ENCODE measurements at places on chromosomes 13 and 19.

DNA sequence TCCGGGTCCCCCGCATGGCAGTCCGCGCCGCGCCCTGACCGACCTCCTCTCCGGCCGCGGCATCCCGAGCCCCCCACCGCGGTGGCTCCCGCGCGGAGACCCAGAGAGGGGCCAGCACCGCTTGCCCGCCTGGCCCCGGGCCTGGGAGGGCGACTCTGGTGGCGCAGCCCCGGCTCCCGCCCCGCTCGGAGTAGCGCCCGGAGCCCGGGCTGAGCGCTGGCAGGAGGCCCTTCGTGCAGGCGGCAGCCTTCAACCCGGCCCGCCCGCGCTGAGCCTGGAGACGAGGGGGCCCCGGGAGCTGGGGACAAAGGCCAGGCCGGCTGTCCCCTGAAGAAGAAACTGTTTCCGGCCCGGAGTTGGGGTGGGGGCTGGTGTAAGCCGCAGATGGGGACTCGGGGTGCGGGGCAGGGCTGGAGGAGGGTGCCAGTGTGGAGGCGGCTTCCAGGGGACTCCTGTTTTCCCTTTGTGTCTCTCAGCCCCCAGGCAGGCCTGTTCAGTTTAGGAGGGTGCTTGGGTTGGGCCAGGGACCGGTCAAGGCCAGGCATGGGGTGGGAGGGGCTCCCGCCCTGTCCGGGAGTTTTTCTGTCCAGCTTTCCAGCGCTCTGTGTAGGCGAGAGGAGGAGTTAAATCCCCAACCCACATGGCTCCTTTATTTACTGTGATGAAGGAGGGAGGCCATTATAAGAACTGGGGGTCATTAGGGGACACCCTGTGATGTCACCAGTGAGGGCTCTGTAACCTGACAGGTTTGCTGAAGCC lies 935 bp downstream of the LRP3 start:
- no peak for DNase-seq

DNA sequence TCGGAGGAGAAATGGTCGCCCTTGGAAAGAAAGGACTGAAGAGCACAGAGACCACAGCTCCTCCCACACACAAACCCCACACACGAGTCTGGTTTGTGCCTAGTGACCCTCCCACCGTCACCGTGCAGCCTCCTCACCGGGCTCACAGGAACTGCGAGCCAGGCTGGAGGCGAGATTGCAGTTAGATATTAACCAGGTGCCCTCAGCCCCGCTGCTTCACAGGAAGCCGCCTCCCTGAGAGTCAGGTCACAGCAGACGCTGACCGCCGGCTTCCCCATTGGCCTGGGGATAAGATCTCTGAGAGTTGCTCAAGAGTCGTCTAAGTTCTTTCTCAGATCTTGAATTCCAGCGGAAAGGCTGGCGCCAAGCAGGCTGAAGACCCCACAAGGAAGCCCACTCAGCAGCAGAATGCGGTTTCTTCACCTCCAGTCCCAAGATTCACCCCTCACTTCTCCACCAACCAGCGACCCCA lies 870 bp downstream of the ZNF44 start:
- DNase-seq, result peak; percentile 60

GRCh38 chr13:48797127-48797526 lies 143.4 kb downstream of the CYSLTR2 start:
- DNase-seq, result no peak

- DNase-seq, result no peak
These were observed 814 bp downstream of the NBEA start for GRCh38 chr13:34942732-34943435.

DNA sequence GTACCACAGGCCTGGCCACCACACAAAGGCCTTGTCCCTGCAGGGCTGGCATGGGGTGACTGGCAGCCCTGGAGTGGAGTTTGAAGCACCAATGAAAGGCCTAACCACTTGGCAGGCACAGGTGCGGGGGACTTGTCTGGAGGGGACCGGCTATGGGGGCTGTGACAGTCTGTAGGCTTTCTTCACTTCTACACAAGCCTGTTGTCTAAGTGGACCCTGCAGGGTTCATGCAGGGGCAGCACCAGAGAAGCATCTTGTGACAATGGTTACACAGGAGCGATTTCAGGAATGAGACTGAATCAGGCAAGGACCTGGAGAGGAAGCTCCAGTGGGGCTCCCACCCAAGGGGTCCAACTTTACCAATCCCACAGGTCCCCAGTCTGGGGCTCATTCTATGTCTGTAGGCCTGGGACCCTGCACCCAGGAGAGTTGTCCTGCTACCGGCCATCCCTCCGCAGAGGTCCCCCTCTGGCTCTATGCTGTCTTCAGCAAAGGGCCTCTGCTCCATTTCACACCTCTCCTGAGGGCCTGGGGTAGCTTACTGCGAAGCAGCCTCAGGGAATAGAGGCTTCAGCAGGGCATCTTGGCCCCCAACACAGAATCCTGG lies 2.3 kb upstream of the ZNF837 start:
- DNase-seq, result no peak

- no peak for DNase-seq
These were observed 39.3 kb upstream of the UBE2L5 start for GRCh38 chr13:30382836-30383525.

GRCh38 chr19:52948025-52948770 lies 14.5 kb downstream of the ZNF816 start:
- DNase-seq, result no peak

- DNase-seq, result no peak
These were observed 7.5 kb upstream of the SLC39A3 start for GRCh38 chr19:2747349-2747748.

DNA sequence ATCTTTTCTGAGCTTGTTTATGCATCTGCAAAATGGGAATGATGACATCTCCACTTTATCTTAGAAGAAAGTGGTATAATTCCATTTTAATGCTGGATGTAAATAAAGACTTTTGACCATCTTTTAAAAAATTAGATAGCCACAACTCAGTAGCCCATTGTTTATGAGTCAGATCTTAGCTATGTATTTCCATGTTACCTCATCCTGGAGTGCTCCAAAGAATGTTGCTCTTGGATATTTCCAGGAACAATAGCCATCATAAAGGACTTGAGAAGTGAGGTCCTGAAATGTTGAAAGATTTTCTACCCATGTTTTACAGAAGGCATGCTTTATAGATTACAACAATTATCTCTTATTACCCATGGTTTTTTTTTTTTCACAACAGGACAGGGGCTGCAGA lies 229.3 kb upstream of the EDNRB start:
- DNase-seq, result no peak

- no peak for DNase-seq
These were observed 50.2 kb downstream of the RFX2 start for GRCh38 chr19:6059988-6060599.

- no peak for DNase-seq
These were observed 796.8 kb upstream of the KLHL1 start for GRCh38 chr13:70905035-70905434.

DNA sequence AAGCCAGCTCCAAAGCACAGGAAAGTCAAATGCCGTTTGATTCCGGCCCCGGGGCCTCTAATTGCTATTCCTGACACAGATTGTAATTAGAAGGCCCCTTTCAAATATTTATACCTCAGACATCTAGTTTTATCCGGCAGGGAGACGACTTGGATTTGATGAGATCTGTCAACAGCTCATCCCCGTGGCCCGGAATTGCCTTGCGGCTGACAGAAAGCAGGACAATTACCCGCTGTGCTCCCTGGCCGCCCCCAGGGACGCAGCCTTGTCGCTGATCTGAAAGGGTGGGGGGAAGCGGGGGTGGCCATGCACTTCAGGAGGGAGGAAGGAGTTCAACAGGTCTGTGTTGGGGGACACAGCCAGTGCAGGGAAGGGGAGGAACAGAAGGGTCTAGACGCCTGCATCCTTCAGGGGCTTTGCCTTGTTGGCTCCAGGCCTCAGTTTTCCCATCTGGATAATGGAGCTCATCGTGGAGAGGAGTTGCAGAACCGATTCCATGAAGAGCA lies 1.8 kb upstream of the SHD start:
- no peak for DNase-seq

GRCh38 chr19:4046362-4046691 lies 20.4 kb downstream of the ZBTB7A start:
- DNase-seq, result no peak

- DNase-seq, result peak; percentile 70
These were observed 469 bp downstream of the COX6B2 start for GRCh38 chr19:55353803-55354697.

DNA sequence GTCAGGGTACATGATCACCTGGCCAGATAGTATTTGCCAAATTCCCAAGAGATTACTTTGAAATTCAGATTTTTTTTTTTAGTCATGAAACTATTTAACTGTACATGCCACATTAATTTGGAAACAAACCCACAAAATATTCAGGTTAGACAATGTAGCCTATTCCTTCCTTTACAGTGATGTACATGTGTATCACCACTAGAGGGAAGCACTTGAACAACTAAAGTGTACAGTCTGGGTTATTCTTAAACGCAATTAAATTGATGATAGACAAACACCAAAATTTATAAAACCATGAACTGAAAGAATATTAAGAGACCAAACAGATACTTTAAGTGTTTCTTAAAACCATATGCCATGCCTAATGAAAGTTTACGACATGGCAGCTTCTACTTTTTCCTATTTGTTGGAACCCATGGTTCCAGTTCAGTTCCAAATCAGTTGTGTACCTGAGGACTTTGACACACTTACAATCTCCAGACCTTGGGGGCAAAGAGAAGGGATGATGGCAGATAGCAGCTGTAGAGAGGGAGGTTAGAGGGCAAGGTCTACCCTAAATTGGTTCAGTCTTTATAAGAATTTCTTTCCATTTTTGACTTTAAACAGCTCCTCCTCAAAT lies 52.8 kb downstream of the TNFSF13B start:
- no peak for DNase-seq

GRCh38 chr13:102225892-102226291 lies 176.0 kb downstream of the FGF14 start:
- no peak for DNase-seq

DNA sequence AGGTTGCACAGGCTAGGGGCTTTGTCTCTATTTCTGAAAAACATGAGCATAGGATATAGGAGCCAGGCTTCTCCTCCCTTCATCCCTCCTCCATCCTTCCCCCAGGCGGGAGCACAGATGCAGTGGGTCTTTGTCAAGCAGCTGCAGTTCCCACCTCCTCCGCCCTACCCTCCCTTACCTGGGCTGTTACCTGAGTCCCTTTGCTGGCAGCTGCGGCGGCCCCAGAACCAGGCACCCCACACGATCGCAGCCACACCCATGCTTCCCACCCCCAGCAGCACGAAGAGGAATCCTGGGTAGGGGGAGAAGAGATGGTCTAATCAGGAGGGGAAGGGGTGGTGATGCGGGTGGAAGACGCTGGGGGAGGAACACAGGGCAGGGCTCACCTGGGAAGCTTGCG lies 7.8 kb downstream of the TMIGD2 start:
- no peak for DNase-seq

DNA sequence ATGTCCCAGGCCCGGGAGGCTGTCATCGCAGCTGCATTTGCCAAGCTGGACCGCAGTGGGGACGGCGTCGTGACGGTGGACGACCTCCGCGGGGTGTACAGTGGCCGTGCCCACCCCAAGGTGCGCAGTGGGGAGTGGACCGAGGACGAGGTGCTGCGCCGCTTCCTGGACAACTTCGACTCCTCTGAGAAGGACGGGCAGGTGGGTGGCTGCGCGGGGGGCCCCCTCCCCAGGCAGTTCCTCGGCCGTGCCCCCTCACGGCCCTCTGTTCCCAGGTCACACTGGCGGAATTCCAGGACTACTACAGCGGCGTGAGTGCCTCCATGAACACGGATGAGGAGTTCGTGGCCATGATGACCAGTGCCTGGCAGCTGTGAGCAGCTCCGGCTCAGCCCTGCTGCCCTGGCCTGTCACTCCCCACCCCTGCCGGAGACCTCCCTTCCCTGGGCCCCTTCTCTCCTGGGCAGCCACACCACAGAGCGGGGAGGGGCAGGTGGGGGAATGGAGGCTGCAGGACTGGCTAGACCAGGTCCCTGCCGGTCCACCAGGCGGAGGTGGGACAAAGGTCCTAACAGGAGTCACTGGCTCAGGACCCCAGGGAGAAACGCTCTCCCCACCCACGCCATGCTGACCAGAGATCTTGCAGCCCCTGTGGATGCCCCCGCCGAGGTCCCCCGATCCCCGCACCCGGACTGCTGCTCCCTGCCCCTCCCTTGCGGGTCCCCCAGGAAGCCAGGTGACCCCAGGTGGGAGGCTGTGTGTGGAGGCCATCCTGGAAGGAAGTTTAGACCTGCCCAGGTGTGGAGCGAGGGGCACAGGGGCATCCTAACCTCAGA lies 1.1 kb downstream of the CAPS start:
- no peak for DNase-seq

DNA sequence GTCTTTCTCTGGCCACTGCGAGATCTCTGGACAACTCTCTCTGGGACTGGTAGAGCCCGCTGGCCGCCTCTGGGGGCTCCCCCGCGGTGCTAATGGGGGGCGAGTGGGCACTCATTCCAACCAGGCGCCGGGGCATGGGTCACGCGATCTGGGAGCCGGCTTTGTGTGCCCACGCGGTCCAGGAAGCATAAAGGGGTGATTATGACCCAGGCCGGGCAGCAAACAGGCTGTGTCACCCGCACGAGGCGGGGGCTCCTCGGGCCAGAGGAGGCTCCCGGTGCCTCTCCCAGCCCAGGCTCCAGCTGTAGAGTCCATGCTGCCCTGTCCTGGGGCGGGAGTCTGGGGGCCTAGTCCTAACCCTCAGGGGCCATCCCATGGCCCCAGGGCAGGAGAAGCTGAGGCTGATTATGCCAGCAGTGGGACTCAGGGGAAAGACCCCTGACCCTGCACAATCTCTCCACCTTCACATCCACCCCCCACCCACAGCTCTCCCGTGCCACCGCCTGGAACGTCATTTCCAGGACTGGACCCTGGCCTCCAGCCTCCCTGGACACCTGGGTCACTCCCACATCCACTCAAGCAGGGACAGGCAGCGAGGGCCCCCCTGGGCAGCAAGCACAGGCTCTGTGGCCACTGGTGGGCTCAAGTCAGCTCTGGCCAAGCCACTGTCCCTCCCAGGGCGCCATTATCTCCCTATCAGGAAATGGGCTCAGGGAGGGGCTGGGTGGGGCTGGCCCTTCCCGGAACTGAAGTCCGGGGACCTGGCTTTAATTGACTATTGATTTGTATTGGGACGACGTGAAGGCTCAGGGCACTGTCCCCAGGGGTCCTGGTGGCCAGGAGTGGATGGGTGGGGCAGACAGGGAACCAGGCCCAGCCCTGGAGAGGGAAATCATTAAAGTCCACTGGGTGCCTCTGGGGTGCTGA lies 50.0 kb downstream of the PTPRS start:
- no peak for DNase-seq

DNA sequence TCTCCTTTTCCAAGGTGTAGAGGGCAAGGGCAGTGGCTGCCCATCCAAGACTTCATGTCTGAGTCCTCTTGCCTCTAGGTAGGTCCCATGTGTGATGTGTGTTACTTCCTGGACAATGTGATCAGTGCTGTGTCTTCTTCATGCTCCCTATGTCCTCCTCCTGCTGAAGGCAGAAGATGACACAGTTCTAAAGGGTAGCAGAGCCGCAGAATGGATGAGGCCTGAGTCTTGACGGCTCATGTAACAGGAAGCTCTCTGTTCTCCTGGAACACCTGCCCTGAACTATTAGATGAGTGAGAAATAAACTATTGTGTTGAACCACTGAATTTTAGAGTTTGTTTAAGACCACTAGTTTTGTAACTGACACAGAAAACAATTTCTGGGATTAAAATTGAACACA lies 165.9 kb downstream of the NDFIP2 start:
- DNase-seq, result no peak

DNA sequence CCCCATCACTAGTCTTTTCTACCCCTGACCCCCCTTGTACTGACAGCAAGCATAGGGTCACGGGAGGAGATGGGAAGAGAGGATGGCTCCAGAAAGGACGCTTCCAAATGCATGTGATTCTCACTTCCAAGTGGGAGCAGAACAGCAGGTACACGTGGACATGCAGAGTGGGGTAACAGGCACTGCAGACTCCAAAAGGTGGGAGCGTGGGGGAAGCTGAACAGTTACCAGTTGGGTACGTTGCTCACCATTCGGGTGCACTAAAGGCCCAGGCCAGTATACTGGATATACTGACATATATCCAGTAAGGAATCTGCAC lies 2.3 kb upstream of the ETV2 start:
- no peak for DNase-seq

All from effector memory CD8-positive, alpha-beta T cell (primary cell).